ENCODE measurements at places on chromosomes 6 and 20.
A peak's percentile ranks its signal among the peaks of the same experiment; 100 is the strongest.

DNA sequence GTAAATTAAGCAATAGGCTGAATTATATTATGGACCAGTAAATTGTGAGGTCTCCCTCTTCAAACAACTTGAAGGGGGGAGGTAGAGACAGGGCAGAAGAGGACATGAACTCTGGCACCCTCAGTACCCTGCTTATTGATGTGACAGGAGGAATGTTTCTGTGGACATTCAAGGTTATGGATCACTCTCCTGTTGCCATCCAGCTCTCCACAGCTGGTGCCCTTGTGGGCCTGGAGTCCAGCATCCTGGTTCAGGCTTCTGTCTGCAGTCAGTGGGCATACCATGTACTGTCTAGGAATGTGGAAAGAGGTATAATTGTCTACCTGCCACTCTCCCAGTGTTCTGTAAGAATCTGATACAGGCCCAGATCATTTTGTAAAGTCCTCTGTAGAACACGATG is 55.6 kb downstream of the FAM120B start:
- DNase-seq = no peak

DNA sequence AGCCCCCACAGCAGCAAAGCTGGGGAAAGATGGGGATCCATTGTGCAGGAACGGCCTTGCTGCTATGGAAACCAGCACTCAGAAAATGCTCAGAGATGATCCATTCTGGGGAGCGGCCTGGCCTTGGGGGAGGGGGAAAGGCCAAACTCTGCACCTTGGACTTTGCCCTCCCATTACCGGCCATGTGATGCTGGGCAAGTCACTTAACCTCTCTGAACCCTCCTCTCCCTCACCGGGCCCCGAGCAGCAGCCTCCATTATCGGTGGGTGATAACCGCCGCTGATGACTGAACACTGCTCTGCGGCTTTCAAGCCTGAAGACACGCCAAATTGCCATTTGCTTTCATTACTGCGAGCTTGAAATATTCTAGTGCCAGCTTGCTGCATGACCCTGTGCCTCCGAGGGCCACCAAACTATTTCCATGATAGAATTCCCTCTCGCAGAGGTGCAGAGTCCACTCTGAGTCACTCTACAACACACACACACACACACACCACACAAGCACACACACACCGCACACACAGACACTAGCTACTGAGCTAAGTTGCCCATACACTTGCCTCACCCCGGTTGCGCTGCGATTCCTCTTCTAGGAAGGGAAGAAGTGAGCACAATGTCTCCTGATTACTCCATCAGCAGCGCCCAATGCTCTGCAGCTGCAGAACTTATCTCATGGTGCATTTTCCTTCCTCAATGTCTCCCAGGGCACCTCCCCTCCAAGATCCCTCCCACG is 20.6 kb upstream of the SIRPA start:
- DNase-seq = peak; percentile 76

DNA sequence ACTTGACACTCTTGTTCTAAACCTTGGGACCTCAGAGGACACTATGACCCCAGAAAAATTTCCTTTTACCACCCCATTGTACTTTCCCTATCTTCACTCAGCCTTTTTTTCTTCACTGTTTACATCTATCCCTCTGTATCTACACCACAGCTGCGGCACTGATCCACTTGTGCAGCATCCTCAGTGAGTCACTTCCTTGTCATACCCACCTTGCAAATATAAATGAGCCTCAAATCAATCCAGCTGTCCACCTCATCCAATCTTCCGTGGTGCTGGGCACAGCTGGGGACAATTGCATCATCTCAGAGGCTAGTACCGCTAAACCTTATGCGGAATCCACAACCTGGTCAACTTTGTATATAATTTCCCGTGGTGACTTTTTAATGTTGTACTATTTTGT is 710.5 kb downstream of the QKI start:
- no peak for DNase-seq

DNA sequence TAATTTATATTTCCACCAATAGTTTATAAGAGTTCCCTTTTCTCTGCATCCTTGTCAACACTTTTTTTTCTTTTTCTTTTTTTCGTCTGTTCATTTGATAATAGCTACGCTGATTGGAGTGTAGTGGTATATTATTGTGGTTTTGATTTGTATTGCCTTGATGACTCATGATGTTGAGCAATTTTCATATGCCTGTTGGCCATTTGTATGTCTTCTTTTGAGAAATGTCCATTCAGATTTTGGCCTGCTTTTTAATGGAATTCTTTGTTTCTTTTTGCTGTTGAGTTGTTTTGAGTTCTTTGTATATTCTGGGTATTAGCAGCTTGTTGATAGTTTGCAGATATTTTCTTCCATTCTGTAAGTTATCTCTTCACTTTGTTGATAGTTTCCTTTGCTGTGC is 773.4 kb downstream of the KIF16B start:
- peak; percentile 56 for DNase-seq

DNA sequence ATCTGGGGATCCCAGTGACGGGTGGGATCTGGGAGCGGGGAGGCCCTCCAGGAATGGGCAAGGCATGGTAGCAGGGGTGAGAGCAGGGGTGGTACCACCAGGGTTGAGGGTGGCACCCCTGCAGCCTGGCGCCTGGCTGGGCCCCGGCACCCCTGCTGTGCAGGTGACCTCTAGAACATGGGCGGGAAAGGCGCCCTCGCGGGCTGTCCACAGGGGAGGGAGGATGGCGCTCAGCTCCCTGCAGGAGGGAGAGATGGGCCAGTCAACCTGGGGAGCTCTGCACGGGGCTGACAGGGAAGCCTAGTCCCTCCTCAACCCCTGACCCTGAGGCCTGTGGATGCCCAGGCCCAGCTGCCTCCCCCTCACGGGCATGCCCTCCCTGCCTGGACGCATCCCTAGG is 61.6 kb upstream of the SLCO4A1 start:
- DNase-seq = peak; percentile 38

- no peak for DNase-seq
Measured at GRCh38 chr6:40419377-40419776, 167.8 kb downstream of the LRFN2 start.

- no peak for DNase-seq
Measured at GRCh38 chr6:610882-611281, 46.0 kb downstream of the HUS1B start.

DNA sequence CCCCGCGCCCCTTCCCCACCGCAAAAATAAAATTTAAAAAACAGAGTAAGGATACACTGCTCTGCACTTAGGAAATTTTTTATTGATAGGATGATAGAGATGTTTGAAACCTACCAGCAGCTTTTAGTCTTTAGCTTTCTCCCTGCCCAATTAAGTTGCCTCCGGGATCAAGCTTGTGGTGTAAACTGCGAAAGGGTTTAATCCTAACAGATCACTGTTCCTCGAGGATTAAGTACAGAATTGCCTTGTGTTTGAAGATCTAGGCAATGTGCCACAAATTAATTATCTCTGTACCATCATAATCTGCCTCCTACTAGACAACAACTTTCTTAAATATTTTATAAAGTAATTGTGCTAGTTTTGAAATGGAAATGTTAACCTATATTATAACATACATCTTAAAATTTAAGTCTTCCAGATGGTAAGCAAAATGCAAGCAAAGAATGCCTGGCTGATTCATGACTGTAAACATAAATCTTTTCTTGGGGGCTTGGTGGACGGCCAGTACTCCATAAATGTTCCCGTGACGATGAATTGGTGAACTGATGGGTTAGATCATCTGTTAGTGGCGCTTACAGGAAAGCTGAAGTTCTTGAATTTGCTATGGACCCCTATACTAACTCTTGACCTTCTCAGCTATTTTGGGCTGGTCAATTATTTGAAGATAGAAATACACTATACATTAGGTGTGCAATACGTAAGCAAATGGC is 58.0 kb upstream of the ARHGAP18 start:
- no peak for DNase-seq

- no peak for DNase-seq
Measured at GRCh38 chr6:14964556-14965270, 281.2 kb upstream of the JARID2 start.

DNA sequence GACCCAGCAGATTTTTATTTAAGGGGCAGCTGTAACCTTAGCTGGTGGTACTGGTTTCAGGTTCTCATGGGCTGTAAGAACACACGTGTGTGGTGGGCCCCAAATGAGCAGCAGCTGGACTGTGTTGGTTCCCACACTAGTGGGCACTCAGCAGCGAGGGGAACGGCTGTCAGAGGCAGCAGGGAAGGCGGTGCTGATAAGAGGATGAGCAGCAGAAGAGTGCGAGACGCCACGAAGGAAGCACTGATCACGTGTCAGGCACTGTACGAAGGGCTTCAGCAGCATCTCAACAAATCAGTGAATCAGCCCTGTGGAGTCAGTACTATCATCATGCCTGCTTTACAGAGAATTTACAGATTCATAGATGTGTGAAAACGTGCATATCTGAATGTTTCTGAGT is 41.0 kb upstream of the EMILIN3 start:
- DNase-seq = no peak

All from SW480 (cell line).